ENCODE measurements at places on chromosomes 4 and X.

DNA sequence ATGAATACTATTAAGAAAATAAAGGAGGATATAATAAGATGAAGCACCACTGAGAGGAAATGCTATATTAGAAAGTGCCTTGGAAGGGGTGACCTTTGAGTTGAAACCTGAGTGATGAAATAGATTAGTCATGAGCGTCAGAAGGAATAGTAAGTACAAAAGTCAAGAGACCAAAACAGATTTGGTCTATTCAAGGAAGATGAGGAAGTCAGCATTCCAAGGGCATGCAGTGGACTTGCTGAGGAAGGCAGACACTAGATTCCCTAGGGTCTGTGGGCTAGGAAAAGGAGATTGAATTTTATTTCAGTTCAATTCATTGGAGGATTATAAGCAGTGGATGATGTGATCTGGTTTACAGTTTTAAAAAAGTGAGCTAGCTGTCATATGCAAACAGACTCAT lies 73.0 kb upstream of the WDFY3 start:
- no peaks in the 10 kb centered on the region for H3K36me3 ChIP-seq
- no peaks in the 10 kb centered on the region for H3K4me1 ChIP-seq
- H3K27me3 ChIP-seq, result no peaks in the 10 kb centered on the region

DNA sequence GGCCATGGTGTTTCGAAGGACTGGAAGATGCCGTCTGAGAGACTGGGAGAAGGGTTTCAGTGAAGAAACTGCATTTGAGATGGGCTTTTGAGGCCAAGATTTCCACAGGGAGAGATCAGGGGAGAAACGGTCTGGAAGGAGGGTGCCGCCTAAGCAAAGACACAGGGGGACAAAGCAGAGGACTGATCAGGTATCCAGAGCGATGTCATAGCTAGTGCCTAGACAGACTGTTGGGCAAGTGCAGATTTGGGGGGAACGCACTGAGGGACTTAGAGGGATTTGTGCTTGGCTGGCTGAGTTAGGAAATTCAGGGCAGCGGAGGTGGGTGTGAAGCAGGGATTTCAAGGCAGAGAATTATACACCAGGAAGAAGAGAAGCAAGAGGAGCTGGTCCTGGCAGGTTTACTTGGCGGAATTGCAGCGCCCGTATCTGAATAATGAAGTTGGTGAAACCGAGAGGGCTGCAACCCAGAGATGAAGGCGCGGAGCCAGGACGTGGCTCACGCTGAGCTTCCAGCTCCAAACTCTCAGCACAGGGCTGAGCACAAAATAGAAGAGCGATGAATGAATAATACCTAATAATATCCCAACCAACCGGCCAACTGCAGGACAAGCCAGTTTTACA lies 106.9 kb downstream of the MAML3 start:
- H3K36me3 ChIP-seq, result no peaks in the 10 kb centered on the region
- peak overlapping the region; percentile 2 for H3K4me3 ChIP-seq
- no peaks in the 10 kb centered on the region for H3K4me1 ChIP-seq

GRCh38 chr4:24792552-24792951 lies 2.8 kb upstream of the SOD3 start:
- no peaks in the 10 kb centered on the region for H3K27me3 ChIP-seq
- H3K36me3 ChIP-seq, result no peaks in the 10 kb centered on the region
- H3K27ac ChIP-seq, result peak overlapping the region; percentile 24
- peaks cover 8% of the 10 kb centered on the region for H3K4me1 ChIP-seq
- no peak for DNase-seq

DNA sequence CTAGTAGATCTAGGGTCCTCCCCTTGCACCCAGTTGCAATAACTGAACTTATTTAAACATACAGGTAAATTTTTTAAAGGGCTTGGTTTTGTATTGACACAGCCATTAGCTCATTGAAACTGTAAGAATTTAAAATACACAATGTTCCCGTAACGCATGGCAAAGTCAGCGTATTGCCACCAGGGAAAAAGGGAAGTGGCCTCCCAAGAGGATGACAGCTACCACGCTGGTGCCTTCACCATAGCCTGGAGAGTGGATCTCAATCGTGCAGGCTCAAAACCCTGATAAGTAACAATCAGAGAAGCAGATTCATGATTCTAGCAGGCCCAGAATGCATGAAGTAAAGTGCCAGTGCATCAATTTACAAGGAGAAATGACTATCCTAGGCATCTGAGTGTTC lies 49.4 kb upstream of the RELL1 start:
- H3K4me3 ChIP-seq, result no peak overlapping the region
- no peak for DNase-seq
- no peaks in the 10 kb centered on the region for H3K27me3 ChIP-seq
- H3K27ac ChIP-seq, result no peak overlapping the region

DNA sequence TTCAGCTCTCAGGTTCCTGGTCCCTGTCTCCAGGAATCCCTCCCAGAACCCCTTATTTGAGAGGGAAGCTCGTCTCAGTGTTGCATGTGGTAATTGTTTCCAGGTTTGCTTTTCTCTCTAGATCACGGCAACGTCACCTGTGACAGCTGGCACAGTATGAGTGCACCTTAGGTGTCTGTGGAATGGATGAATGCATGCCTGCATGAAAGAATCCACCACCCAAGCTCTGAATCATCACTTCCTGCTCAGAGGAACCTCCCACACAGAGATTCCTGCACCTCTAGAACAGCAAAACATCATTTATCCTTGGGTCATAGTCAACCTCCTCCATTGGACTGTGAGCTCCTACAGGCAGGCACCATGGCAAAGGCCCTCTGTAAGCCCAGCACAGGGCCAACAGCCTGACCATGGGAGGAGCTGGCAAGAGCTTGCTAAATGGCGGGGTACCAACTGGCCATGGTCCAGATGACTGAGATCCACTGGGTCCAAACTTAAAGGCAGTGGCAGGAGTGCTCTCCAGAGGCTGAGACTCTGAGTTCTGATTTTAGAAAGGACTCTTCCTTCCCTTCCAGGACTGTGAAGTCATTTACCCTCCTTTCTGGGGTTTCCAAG lies 116.2 kb downstream of the SLC2A9 start:
- H3K4me3 ChIP-seq, result no peak overlapping the region
- DNase-seq, result no peak
- H3K4me1 ChIP-seq, result no peaks in the 10 kb centered on the region
- no peaks in the 10 kb centered on the region for H3K27me3 ChIP-seq
- H3K27ac ChIP-seq, result no peak overlapping the region

- no peaks in the 10 kb centered on the region for H3K36me3 ChIP-seq
- peaks cover 9% of the 10 kb centered on the region for H3K27me3 ChIP-seq
- H3K4me3 ChIP-seq, result peak overlapping the region; percentile 68
- DNase-seq, result peak; percentile 57
- no peaks in the 10 kb centered on the region for H3K4me1 ChIP-seq
Observed at GRCh38 chrX:125205918-125206665, 113.6 kb upstream of the TEX13C start.

- no peaks in the 10 kb centered on the region for H3K36me3 ChIP-seq
- no peak overlapping the region for H3K27ac ChIP-seq
- no peaks in the 10 kb centered on the region for H3K27me3 ChIP-seq
Observed at GRCh38 chrX:31717474-31717873, 645.6 kb upstream of the FTHL17 start.

GRCh38 chrX:103999234-103999633 lies 14.3 kb downstream of the H2BW1 start:
- H3K27me3 ChIP-seq, result no peaks in the 10 kb centered on the region
- DNase-seq, result no peak
- no peaks in the 10 kb centered on the region for H3K4me1 ChIP-seq
- H3K27ac ChIP-seq, result no peak overlapping the region

- no peaks in the 10 kb centered on the region for H3K36me3 ChIP-seq
- no peak overlapping the region for H3K4me3 ChIP-seq
- no peak for DNase-seq
- no peaks in the 10 kb centered on the region for H3K27me3 ChIP-seq
- H3K4me1 ChIP-seq, result no peaks in the 10 kb centered on the region
- no peak overlapping the region for H3K27ac ChIP-seq
Observed at GRCh38 chr4:177093964-177094363, 215.7 kb upstream of the NEIL3 start.

DNA sequence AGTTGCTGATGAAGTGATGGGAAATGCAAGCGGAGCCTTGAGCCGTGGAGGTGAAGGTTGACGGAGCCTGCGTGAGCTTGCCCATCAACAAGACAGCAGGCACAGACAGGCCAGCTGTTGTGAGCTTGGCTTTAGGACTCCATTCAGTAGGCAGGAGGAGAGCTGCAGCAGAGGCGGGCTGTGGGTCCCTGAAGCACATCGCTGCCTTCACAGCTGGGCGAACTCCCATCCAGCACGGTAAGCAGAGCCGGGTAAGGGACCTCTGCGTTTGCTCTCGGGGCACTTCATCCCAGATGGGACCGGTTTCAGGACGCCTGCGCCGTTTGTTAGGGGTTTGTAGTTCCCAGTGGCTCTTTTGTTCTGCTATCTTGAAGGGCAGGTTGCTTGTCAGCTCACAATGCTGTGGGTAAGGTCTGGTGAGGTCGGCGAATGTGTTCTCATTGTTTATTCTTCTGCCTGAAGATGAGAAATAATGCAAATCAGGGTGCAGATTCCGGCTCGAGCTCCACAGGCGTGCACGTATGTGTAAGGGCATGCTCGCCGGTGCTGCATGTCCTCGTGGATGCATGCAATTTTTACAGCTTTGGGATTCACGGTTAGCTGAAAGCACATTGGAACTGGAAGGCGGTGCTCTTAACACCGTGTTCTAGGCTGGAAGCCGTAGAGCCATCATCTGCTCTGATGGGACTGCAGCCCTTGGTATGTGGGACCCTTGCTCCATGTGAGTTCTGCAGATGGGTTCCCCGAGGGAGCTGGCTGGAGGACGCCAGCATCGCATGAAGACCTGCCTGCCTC lies 54.6 kb upstream of the CLDN34 start:
- no peak overlapping the region for H3K27ac ChIP-seq
- no peaks in the 10 kb centered on the region for H3K4me1 ChIP-seq
- H3K36me3 ChIP-seq, result no peaks in the 10 kb centered on the region
- H3K4me3 ChIP-seq, result no peak overlapping the region

GRCh38 chrX:107935200-107935599 lies 47.0 kb downstream of the TEX13B start:
- H3K4me3 ChIP-seq, result no peak overlapping the region
- no peaks in the 10 kb centered on the region for H3K36me3 ChIP-seq
- no peaks in the 10 kb centered on the region for H3K4me1 ChIP-seq
- no peak for DNase-seq
- peaks cover 2% of the 10 kb centered on the region for H3K27me3 ChIP-seq

DNA sequence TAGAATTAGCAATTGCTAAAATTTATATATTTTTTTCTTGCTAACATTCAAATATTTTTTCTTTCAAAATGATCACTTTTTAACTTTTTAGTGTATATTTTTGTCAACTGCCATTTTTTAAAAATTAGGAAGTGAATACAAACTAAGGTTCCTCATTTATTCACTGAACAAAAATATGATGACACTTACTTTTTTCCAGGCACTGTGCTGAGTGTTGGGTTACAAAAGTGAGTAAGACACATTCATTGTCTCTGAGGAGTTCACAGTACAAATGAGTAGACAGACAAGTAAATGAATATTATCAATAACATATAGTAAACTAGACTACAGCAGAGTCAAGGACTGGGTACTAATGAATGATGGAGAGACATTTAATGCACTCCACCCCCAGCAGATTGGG lies 543.5 kb downstream of the PDHA2 start:
- H3K27me3 ChIP-seq, result no peaks in the 10 kb centered on the region
- no peaks in the 10 kb centered on the region for H3K36me3 ChIP-seq
- DNase-seq, result no peak
- no peak overlapping the region for H3K27ac ChIP-seq
- H3K4me3 ChIP-seq, result no peak overlapping the region

- H3K4me1 ChIP-seq, result no peaks in the 10 kb centered on the region
- no peak overlapping the region for H3K4me3 ChIP-seq
- H3K36me3 ChIP-seq, result no peaks in the 10 kb centered on the region
Observed at GRCh38 chrX:17242470-17242869, 132.5 kb upstream of the NHS start.

DNA sequence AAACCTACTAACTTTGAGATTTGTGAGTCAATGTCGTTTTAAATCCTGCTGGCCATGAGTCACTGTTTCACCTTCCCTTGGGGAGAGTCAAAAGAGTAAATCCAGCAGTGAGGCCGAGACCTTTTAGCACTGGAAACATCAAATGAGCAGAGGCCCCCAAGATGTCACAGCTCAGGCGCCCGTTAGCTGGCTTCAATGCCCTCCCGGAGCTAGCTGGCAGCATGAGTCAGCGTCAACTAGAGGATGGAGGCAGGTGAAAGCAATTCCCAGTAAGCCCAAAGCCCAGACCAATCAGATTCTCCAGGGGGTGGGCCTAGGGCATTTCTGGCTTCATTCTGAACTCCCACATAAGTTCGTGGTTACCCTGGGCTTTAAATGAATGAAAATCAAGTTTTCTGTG lies 170.9 kb downstream of the CLCN4 start:
- no peak overlapping the region for H3K4me3 ChIP-seq
- H3K27ac ChIP-seq, result no peak overlapping the region
- no peak for DNase-seq

- no peaks in the 10 kb centered on the region for H3K36me3 ChIP-seq
- H3K4me1 ChIP-seq, result no peaks in the 10 kb centered on the region
- H3K27ac ChIP-seq, result no peak overlapping the region
- H3K4me3 ChIP-seq, result no peak overlapping the region
Observed at GRCh38 chrX:125628435-125628834, 308.8 kb downstream of the TEX13C start.

- peak; percentile 86 for DNase-seq
- H3K27me3 ChIP-seq, result no peaks in the 10 kb centered on the region
- H3K27ac ChIP-seq, result no peak overlapping the region
Observed at GRCh38 chr4:128863312-128864075, 54.0 kb downstream of the JADE1 start.

- no peak overlapping the region for H3K27ac ChIP-seq
- DNase-seq, result no peak
- H3K36me3 ChIP-seq, result no peaks in the 10 kb centered on the region
- H3K27me3 ChIP-seq, result no peaks in the 10 kb centered on the region
- no peak overlapping the region for H3K4me3 ChIP-seq
Observed at GRCh38 chr4:85598936-85599335, 124.0 kb downstream of the ARHGAP24 start.

- H3K4me1 ChIP-seq, result peaks cover 25% of the 10 kb centered on the region
- H3K27ac ChIP-seq, result no peak overlapping the region
- no peaks in the 10 kb centered on the region for H3K36me3 ChIP-seq
- no peak overlapping the region for H3K4me3 ChIP-seq
Observed at GRCh38 chr4:74970577-74970976, 37.7 kb downstream of the PARM1 start.

DNA sequence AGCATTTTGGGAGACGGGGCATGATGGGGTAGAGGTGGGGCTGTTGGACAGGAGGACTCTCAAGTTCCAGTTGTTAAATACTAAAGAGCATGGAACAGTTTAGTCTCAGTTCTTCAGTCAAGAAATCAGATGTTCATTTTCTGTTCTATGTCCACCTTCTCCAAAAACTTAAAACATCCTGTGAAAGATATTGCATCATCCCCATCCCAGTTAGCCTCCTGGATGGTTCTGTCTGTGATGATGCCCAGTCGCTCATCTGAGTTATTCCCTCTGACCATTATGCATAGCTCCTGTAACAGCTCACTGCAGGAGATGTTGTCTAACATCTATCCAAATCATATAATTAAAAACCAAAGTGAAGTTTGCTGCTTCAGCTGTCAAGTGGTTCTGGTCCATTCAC lies 32.1 kb upstream of the SCML1 start:
- no peak overlapping the region for H3K27ac ChIP-seq
- peaks cover 2% of the 10 kb centered on the region for H3K27me3 ChIP-seq
- no peak for DNase-seq
- H3K4me3 ChIP-seq, result no peak overlapping the region

GRCh38 chrX:9122519-9123245 lies 88.8 kb upstream of the FAM9B start:
- no peak for DNase-seq
- H3K27ac ChIP-seq, result no peak overlapping the region
